ENCODE measurements at places on chromosomes 12 and 14.

DNA sequence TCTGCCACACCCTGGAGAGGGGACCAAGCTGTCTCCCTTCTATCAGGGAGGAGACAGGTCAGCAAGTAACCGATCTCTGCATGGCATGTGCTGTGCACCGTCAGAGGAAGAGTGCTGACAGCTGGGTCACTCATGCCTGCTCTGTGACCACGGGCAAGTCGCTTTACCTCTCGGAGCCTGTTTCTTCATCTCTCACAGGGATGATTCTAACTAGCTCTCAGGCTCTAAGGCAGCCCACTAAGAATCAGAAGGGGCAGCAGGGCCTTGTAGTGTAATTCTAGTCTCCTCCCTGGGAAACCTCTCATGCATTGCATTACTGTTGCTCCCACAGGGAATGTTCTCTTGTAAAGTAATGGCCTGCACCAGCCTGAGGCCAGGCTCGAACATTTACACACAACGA is 11.9 kb downstream of the CD9 start:
- no peak for DNase-seq

DNA sequence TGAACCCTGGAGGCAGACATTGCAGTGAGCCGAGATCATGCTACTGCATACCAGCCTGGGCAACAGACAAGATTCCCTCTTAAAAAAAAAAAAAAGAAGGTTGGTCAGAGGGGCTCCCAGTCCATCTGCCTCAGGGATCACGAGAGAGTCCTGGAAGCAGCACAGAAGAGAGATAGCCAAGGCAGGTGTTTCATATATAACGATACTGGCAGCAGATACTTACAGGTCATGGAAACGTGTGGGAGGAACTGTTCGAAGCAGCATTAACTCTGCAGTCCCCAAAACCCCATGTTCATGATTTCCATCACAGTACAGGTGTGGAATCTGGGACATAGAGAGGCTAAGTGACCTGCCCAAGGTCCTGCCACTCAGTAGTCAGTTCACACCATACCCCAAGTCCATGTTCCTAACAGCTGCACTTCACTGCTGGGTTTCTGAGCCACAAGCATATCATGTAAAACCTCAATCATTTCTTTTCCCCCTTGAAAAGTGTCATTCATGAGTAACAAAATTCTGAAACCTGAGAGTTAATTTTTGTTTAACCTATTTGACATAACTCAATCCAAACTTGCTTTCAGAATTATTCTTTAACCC is 16.7 kb downstream of the CDK2AP1 start:
- no peak for DNase-seq

DNA sequence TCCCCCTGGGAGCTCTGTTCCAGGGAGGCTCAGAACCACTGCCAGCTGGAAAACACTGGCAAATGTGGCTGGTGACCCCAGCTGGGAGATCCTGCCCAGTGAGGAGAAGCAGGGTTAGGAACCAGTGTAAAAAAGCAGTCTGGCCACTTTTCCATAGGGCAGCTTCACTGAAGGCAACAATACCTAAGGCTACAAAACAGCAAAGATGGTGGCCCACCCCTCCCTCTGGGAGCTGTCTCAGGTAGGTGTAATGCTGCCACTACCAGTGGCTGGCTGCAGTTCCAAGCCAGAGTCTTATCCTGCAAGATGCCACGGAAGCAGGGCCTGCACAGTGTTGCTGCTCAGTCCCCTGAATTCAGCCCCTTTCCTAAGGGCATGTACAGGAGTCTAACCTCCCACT is 50.6 kb upstream of the ANO6 start:
- no peak for DNase-seq

GRCh38 chr12:116384175-116384574 is 106.7 kb upstream of the MED13L start:
- DNase-seq = no peak

GRCh38 chr14:52044791-52045522 is 23.9 kb downstream of the NID2 start:
- DNase-seq = peak; percentile 48

- no peak for DNase-seq
Measured at GRCh38 chr14:99047441-99048031, 224.5 kb downstream of the BCL11B start.

DNA sequence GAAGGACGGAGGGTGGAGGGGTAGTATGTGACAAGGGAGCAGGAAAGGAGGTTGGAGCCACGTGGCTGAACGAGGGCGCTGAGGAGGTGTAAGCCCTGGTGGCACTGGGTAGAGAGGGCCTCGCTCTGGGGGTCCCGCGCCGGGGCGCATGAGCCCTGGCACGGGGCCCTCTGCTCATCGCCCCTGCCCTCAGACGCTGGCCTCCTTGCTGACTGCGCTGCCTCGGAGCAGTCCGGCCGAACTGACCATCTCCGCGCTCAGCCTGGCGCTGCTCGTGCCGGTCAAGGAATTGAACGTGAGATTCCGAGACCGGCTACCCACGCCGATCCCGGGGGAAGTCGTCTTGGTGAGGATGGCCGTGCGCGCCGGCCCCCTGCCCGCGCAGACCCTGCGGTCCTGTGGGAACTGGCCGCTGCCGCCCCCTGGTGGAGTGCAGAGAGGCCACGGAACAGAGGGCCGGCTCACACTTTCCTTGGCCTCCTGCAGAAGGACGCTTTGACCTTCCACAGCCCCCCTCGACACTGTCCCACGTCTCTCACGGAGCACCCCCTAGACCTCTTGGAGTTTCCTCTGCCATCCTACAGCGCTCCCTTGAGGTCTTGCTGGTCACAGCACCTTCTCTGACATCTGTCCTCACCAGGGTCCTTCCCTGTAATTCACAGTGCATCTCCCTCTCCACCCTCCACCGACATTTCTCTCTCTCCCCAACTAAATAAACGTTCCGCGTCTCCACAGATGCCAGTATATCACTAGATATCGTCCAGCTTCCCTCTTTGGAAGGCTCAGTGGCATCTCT is 10.5 kb downstream of the ARHGEF25 start:
- DNase-seq = no peak

DNA sequence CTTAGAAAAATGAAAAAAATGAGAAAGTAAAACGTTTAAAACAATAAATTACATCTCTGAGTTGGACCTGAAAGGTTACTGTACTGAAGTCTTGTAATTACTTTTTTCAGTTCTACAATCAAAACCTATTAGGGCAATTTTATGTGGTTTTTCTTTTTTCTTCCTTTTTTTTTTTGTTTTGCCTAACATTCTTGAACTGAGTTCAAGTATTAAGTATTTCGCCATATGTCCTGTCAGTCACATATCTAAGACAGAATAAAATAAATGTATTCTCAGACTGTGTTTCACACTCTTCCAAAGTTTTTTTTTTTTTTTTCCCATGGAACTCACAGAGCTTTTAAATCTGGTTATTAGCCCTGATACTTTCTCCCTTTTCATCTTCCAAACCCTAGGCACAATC is 172.0 kb downstream of the BCAT1 start:
- DNase-seq = no peak

DNA sequence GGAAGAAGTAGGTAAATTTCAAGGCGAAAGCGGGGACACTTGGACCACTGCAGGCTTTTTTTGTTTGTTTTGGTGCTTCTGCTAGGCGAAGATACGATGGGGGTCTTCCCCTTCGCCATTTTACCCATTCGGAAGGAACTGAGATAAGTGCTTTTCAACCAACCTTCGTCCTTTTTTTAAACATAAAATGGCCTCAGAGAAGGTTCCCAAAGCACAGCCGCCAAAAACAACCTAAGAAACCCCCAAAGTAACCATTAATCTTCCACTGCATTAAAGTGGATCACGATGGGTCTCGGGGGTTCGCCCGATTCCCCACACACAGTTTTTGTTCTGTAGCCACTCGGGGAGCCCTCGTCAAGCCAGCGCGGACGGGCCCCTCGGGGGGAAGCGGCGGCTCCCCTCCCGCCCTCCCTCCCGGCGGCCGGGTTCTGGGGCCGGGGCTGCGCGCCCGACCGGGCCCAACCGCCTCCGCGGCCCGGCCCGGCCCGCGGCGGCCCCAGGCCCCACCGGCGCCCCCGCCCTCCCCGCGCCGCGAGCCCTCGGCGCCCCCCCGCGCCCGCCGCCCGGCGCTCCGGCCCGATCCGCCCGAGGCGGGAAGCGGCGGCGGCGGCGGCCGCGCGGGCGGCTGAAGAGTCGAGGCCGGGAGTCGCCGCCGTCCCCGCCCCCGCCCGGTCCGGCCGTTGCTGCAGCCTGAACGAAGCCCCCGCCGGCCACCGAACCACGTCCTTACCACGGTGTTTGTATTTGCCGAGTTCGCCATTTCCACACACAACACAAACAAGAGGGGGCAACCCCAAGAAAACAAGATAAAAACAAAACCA is 790 bp downstream of the GTF2A1 start:
- DNase-seq = no peak

DNA sequence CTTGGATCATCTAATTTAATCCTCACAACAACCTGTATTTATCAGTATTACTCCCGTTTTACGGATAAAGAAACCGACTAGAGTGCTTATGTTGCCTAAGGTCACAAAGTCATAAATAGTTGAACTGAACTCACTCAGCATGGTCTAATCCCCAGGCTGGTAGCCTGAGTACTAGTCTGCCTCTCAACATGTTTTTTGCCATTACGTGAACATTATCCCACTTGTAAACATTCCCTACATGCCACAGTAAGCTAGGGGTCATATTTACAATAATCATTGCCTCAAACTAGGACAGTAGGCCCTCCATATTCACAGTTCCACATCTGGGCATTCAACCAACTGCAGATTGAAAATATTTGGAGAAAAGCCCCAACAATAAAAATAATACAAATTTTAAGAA is 12.1 kb downstream of the SNRPF start:
- no peak for DNase-seq

- DNase-seq = no peak
Measured at GRCh38 chr14:76651410-76652055, 109.7 kb upstream of the VASH1 start.

Data from NCI-H226 (cell line).